ENCODE measurements at places on chromosomes 5 and 9.

DNA sequence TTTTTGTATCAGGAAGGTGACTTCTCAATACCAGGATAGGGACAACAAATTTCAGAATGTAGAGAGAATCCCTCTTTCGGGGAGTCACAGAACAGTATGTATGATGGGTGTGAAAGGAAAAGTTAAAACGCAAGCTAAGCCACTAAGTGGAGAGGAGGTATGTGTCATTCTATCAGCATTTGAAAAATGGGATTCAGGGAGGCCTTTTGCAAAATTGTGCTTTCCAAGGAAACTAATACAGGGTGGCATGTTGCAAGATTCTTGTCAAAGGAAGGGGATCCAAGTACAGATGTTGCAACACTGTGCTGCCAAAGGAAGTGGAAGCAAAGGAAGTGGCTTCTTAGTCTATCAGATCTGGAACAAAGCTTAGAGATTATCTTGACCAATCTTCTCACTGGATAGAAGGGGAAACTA is 12.6 kb upstream of the TNIP1 start:
- DNase-seq = no peak

- DNase-seq = no peak
Observed at GRCh38 chr9:3751125-3751758, 225.4 kb upstream of the RFX3 start.

DNA sequence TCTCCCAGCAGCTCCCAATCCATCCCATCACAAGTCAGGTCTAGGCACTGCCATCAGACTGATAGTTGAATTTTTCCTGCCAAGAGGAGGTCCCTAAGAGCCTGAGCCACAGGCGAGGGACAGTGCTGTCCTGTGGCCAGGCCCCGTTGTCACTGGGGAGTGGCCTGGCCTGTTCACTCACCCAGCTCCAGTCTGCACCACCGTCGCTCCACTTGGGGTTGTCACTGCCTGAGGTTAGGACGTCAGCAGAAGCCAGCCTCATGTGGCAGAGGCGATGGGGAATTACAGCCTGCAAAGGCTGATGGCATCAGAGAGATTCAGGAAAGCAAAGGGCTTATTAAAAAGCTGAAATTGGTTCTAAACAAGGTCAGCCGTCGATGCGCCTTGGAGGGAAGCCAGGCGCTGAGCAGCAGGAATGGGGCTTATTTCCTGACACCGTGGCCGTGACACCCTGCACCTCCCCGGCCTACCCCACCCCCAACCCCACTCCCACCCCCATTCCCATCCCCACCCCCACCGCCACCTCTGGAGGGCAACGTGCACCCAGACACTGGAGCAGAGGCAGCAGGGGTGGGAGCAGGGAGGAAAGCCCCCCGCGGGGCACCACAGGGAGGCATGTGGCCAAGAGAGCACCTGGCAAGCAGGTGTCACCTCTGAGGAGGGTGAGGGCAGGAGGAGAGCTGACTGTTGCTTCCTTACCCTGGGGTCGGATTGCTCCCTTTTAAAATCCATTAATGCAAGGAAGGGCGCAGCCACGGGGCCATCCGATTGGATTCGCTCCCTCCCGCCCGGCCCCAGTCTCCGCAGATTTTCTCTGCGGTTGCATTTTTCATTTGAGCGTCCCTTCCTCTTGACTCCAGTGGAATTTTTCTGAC is 3.1 kb upstream of the DBH start:
- DNase-seq = no peak

- no peak for DNase-seq
Observed at GRCh38 chr9:72309364-72310133, 55.5 kb downstream of the ZFAND5 start.

DNA sequence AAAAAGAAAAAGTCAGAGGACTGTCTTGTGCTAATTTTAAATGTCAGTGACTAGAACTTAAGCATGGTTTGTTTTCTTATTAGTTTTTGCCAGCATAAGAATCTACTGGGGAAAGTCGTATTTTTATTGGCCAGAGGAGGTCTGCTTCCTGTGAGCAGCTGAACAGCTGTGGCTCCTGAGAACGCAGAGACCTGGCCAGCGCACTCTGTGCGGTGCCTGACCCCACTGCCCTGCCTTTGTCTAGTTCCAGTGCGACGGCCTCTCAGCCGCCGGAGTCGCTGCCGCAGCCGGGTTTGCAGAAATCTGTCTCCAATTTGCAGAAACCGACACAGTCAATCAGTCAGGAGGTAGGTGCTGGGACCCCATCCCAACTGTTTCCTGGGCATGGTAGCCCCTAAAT is 42.5 kb downstream of the PRRC2B start:
- no peak for DNase-seq

DNA sequence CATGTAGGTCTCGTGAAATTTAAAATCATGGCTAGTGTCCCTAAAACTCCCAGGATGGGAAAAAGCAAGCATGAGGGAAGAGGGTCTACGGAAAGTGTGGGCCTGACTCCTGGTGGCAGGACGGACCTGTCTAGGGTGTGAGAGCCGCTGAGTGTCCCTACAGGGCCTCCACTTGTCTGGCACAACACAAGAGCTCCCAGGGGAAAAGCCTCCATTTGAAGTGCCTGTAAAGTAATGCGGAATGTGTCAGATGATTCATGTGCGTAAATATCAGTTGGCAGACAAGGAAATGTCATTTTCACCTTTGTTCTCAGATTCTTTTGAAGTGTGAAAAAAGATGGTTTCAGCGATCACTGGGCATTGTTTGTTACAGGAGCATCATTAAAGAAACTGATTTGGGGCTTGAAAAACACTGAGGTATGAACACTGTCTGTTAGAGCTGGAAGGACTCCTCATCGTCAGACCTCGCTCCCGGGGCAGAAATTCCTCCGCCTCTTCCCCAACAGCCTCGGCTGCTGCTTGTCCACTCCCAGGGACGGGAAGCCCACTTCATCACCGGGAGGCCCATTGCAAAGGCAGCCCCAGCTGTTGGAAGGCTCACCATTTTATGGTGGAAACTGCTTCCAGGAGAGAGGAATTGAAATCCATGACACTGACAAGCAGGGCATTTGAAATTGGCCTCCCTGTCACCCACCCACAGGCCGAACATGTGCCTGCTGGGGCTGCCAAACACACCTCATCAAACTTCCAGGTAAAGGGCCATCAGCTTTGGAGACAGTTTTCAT is 240.8 kb downstream of the FSTL4 start:
- DNase-seq = no peak

- no peak for DNase-seq
Observed at GRCh38 chr9:136058084-136058483, 37.0 kb downstream of the NACC2 start.

DNA sequence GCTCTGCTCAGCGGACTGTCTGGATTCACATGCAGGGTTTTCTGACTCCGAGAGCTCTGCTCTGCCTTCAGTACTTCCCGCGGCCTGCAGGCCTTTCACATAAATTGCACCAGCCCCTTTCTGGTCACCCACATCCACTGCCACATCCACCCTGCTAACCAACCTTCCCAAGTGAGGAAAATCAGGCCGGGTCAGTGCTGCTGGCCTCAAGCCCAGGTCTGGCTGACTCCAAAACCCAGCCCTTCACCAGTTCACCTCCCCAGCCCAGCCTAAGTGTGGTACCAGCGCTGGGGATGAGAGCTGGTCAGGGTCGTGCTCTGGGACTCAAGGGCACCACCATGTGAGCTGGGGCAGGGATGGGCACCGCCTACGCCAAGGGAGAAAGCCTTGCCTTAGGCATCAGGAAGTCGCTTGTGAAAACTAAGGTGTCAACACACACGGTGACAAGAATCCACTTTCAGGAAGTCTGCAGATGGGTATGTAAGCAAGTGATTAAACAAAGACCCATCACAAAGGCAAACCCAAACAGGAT is 12.3 kb downstream of the LMAN2 start:
- DNase-seq = no peak

DNA sequence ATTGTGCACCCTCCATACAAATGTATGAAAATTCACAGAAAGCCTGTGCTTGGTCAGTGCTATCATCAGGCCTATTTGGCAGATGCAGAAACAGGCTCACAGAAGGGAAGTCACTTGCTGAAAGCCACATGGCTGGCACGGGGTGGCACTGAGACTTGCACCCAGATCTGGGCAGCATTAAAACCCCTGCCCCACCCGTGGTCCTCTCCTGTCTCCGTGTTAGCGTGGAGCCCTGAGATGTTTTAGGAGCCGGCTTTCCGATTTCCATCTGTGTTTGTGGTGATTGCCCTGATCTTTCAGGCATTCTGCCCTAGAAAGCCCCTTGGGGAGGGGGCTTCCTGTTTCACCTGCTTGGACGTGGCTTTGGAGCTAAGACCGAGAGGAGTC is 102.2 kb upstream of the IER5L start:
- no peak for DNase-seq

DNA sequence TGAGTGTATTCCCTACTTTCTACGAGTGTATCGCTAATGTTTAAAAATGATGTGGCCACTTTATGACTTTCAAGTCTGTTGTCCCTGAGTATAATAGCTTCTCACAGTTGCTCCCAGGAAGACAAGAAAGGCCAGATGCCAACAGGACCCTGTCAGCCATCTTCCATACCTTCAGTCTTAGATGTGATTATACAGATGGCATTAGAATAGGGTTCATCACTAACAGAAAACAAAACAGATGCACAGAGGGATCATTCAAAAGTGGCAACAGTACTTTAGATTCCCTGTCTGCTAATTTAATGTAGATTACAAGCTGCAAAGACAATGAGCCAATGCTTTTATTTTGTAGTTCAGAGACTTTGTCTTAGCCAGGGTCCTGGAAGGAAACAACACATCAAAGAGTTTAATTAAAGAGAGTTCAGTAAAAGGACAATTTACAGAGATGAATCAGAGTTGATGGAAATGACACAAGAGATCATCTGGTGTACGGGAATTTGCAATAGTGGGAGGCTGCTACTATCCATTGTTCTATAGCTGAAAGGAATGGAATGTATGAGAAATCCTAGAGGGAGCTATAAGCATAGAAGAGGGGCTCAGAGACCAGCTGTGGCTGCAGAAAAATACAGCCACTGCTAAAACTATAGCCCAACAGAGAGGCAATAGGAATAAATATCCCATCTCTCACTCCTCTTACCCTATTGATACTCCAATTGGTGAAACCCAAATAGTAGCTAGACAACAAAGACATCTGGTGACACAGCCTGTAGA is 393.7 kb upstream of the SMC2 start:
- no peak for DNase-seq

GRCh38 chr9:38046661-38047300 is 22.2 kb downstream of the SHB start:
- no peak for DNase-seq

DNA sequence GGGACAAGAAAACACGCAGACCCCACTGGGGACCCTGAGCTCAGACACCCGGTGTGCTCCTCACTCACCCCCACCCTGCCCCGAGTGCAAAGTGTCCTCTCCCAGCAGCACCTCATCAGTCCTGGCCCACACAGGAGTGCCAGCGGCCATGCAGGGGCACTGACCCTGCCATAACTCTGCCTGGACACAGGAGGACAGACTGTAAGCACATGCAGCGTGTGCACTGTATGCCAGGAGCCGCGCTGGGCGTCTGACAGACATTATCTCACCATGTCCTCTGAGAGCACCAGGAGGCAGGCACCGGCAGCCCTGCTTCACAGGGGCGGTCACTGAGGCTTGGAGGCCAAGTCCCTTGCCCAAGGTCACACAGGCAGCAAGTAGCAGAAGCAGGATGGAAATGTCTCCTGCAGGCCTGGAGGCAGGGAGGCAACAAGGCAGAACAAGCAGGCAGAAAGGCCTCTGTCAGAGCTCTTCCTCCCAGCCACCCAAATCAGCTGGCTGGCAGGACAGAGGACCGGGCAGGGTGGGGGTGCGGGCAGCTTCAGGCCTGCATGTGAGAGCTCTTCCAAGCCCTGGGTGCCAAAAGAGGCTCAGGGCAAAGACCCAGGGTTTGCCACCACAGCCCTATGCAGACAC is 8.4 kb downstream of the EEIG1 start:
- DNase-seq = no peak

GRCh38 chr5:179142434-179143198 is 82.4 kb downstream of the ZNF354C start:
- no peak for DNase-seq

DNA sequence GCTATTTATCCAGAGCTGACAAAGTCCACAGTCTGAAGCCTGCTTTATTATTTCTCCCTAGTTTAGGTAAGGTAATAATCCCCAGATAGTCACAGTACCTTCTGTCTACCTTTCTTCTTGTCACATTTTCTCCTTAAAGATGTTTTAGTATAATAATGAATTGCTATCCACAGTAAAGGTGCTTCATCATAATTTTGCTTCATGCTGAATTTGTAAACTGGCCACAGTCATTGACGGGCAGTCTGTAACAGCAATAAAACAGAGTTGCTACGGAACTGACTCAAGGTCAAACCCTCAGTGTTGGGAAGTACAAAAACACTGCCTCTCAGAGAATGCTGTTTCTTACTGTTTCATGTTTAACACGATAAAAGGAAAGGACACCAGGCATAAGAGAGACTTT is 195.7 kb downstream of the ZNF608 start:
- DNase-seq = no peak

GRCh38 chr5:3606121-3606831 is 10.6 kb downstream of the IRX1 start:
- DNase-seq = no peak

GRCh38 chr5:170782438-170782837 is 1.1 kb upstream of the GABRP start:
- DNase-seq = no peak

All from germinal center (tissue), 1 donor.